ENCODE measurements at places on chromosomes 12 and 14.

- no peak for DNase-seq
Observed at GRCh38 chr12:29782871-29783772, 620 bp downstream of the TMTC1 start.

DNA sequence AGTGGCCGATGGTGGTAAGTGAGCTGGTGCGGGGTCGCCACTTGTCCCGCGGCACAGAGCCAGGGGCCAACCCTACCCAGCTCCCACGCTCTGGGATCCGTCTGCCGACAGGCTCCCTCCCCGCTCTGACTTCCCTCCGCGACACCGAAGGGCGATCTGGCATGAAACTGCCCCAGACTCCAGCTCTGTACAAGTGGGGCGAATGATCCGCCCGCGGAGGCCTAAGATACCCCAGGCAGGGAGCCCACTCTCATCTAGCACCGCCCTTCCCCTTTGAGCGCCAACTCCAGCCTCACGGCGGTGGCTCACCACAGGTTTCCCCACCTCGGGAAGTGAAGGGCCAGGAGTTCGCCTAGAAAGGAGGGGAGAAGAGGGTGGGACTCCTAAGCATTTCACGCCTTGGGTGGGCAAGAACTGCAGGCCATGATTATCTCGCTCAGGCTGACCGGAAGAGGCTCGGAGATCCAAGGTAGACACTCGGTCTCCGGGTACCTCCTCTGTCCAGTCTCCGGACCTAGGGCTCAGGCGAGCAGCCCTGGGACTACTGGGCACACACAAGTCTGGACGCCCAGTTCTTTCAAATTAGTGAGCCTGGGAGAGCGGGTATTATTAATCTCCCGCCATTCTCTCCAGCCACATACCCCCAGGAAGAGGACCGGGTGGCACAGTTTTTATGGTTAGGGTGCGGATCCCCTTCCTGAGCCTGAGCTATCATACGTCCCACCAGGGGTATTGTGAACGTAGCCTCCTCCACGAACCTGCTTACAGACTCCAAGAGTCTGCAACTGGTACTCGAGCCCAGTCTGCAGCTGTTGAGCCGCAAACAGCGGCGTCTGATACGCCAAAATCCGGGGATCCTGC, 849 bp downstream of the WNT1 start:
- DNase-seq, result no peak

DNA sequence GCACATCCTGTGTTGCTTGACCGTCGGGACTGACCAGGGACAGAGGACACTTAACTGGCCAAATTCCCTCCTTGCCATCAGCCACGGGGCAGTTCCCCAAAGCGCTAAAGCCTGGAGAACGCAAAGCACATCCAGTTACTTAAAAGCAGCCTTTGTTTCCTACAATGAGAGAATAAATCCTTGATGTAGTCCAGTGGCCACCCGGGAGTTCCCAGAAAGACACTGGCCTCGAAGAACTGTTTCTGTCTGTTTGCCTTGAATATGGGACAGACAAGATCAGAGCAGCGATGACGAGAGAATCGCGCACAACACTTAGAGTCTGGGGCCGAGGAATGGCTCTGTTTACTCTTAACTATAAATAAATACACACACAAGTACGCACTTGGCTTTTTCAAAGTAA, 102.2 kb downstream of the TNFAIP2 start:
- no peak for DNase-seq

- DNase-seq, result no peak
Observed at GRCh38 chr14:23561873-23562821, 5.4 kb downstream of the AP1G2 start.

DNA sequence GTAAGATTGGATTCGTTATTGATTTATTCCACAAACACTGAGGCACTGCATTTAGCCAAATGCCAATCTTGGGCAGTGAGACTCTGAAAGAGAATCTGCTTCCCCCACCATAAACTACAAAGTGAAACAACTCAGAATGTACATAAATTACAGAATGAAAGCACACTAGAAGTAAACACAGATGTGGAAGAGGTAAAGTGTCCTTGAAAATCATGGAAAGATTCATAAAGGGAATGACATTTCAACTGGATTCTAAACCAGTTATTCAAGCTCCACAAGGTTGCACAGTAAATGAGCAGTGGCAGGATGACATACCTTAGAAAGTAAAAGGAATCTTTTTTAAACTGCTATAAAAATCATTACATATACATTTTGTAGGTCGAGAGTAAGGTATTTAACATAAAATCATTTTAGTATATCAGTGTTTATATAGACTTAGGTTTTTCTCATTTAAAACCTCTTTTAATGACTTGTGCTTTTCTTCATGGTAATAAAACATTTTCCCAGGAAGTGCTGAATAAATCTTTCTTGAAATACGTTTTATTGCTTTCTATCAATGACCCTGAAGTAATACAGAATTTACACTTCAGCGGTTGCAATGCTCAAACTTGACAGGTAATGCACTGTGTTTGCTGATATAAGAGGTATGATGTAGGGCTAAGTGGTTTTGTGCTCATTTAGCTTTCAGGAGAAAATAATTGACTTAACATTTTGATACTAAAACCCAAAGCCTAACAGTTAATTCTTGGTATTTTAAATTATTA, 270.6 kb downstream of the NAV3 start:
- no peak for DNase-seq

- DNase-seq, result no peak
Observed at GRCh38 chr12:52359621-52360061, 7.6 kb downstream of the KRT85 start.

DNA sequence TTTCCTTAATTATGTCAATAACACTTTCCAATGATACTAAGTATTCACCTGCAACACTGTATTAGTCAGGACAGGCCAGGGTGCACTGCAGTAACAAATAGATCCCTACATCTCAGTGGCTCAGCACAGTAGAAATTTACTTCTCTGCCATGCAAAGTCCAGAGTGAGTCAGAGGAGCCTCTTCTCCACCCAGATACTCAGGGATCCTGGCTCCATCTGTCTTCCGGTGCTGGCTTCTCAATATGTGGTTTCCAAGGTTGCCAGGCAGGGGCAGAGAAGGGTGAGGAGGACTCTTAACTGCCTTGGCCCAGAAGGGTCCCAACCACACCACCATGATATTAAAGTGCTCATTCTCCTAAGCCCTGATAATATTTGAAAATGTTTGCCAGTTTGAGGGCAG, 47.8 kb downstream of the ADGRD1 start:
- DNase-seq, result no peak

GRCh38 chr14:92590941-92591340, 77.4 kb downstream of the RIN3 start:
- DNase-seq, result no peak

DNA sequence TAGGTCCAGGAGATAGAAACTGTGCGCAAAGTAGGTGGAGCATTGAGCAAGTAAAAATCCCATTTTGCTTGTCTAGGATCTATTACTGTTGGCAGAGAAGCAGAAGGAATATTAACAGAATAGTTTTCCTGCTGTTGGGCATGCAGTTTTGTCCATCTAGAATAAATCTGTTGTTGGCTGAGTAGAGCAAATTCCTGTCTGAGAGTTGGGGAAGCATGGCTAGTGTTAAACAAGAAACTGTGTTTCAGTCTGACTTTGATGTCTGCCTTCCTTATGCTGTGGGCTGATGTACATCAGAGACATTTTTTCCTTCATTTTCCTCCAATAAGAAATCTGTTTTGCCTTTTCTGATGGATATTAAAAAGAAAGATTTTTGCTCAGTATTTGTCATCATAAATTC, 98.2 kb downstream of the RAD52 start:
- DNase-seq, result no peak

GRCh38 chr12:125696054-125696453, 630.8 kb downstream of the AACS start:
- DNase-seq, result no peak

DNA sequence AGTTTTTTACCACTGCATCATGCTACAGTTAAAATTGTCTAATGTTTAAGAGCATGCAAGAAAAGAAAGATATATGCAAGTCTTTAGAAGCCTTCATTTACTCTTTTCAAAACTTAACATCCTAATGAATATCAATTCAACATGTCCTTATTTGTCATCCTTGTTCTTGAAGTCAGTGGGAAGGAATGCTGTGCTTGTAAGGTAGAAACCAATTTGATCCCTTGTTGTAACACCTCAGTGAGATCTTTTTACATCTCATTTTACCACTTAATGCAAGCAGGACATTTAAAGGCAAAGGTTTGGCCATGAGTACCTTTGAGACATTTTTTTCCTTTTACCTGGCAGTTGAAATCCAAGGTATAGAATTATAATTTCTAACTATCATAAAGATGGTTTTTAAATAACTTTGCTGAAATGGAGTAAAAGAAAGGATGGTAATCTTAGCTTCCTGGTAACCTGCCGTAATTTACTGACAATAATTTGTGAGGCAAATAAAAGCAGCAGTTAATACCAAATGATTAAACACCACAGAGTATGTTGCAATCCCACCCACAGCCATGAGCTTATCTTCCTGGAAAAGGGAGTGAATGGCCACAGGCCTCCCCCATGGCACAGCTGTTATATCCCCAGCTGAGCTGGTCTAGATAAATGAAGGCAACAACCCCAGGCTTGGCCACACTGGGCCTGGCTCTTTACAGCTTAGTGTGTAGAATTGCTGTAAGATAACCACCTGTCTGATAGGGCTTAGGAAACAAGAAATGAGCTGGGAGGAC, 33.2 kb upstream of the STRN3 start:
- no peak for DNase-seq

GRCh38 chr12:111767362-111768158, 827 bp downstream of the ALDH2 start:
- no peak for DNase-seq

- no peak for DNase-seq
Observed at GRCh38 chr12:1776170-1776921, 44.0 kb upstream of the LRTM2 start.

DNA sequence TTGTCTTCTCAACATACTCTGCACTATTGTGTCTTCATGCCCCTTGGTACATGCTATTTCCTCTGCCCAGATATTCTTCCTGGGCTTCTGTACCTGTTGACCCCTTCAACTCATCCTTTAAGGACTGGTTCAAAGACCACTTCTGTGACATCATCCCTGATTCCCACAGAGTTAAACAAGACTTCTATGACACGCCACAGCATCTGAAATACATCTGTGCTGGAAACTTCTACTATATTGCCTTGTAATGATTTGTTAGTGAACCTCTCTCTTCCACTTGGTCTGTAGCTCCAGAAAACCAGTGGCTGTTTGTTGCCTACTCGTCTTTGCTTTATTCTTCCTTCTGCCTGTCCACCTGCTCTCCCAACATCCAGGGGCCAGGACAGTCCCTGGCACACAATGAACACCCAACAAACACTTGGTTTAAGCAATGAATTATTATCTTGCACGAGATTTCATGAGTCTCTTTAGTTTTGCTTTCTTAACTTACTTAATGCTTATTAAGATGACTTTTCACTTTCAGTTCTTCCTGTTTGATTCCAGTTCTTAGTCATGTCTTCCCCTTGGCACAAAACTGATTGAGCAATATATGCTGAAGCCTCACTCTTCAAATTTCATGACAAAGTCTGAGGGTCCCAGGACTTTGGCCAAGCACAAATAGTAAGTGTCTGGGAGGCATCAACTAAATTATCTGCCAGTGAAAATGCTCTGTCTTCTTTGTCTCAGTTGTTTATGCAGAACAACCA, 485.9 kb downstream of the APAF1 start:
- no peak for DNase-seq

DNA sequence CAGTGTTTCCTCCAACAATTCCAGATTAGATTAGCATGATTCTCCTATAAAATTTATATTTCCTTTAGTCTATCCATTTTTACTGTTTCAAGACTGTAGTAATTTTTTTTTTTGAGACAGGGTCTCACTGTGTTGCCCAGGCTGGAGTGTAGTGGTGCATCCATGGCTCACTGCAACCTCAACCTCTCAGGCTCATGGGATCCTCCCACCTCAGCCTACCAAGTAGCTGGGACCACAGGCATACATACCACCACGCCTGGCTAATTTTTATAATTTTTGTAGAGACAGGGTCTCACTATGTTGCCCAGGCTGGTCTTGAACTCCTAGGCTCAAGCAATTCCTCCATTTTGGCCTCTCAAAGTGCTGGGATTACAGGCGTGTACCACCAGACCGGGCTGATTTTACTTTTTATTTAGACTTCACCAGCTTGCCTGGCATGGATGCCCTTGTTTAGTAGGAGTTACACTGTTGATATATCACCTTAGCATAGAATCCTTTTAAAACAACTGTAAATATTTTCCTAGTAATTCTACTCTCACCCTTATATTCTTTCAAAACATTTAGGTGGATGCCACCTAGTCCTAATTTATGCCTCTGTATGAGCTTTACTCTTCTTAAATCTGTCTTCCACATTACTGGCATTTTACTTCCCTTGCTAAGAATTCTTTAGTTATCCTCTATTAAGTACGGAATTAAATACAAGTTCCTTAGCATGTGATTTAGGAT, 55.8 kb upstream of the LIMA1 start:
- DNase-seq, result no peak

Data from activated CD8-positive, alpha-beta memory T cell treated with anti-CD3 and anti-CD28 coated beads for 1 hour (primary cell).